ENCODE measurements at places on chromosomes 16 and 17.

DNA sequence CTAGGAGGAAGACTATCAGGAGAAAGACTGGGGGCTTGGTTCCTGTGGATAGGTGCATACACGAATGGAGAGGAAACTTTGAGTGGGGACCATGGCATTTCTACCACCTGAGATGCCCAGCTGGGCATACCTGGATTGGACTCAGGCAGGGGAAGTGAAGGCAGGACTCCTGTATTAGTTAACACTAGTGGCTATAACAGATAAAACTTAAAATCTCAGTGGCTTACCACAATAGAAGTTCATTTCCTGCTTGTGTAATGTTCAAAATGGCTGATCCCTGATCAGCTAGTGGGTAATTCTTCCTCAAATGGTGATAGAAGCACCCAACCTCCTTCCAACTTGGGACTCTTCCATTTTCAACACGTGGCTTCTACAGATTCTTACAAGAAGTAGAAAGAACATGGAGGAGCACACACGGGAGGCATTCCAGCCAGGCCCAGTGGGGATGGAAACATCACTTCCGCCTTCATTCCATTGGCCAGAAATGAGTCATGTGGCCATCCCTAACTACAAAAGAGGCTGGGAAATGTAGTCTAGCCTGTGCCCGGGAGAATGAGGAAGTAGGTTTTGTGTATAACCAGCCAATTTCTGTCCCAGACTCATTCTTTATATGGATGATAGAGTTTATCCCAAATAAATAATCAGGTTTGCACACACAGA, 112.1 kb downstream of the UTP18 start:
- no peak for DNase-seq

- DNase-seq = peak; percentile 19
Observed at GRCh38 chr16:67278773-67279295, 498 bp upstream of the PLEKHG4 start.

- DNase-seq = no peak
Observed at GRCh38 chr17:4072487-4073157, 70.2 kb downstream of the ZZEF1 start.

GRCh38 chr16:64892835-64893785, 228.8 kb downstream of the CDH11 start:
- no peak for DNase-seq

DNA sequence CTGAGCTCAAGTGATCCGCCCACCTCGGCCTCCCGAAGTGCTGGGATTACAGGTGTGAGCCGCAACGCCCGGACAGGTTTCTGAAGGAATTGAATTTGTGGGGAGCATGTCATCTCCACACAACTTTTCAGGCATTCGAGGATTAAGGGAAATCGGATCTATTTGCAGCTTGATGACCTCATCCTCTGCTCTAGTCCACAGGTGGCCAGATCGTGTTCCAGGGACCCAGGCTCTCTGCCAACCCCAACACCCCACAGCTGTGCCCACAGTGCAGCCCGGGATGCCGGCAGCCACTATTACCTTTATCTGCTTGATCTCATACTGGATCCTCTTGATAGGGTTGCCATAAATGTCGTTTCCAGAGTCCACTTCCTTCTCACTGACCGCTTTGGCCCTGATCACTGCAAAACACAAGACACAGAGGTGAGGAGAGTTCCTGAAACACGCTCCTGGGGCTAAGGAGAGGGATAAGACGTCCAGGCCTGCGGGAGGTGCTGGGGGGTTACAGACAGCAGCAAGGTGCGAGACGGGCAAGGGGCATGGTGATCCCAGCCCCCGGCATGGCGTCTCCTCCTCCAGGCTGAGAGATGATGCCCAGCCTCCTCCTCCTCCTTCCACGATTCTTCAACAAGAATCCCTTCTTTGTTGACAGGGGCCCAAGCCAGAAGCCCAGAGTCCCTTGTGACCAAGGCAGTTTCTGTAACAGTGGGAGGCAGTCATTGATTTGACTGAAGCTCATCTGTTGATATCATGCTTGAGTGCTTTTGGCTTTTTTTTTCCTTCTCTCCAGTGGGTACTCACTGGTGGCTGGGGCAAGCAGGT, 29.3 kb downstream of the CEP295NL start:
- DNase-seq = no peak

DNA sequence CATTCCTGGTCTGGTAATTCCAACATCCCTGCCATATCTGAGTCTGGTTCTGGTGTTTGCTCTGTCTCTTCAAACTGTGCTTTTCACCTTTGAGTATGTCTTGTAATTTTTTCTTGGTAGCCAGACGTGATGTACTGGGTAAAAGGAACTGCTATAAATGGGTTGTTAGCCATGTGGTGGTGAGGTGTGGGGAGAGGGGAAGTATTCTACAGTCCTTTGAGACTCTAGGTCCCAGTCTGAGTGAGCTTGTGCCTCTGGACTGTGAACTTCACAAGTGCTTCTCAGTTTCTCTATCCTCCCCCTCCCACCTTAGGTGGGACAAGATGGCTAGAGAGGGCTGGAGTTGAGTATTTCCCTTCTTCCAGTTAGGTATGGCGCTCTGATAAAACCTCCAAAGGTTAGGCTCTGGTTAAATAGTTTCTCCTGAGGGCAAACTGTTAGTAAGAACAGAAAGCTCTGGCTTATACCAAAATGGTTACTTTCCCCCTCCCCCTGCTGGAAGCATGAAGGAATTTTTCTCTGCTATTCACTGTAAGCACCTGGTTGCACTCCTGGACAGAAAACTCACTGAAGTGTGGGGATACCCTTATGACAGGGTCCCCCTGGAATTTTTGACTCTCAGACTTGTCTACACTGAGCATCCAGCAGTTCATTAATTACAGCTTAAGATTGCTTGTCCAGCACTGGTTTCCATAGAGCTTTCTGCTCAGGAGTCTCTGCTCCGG, 87.8 kb downstream of the MARCHF10 start:
- no peak for DNase-seq

- no peak for DNase-seq
Observed at GRCh38 chr16:24309258-24310142, 53.4 kb downstream of the CACNG3 start.

GRCh38 chr17:289409-289808, 63.2 kb downstream of the RPH3AL start:
- no peak for DNase-seq

DNA sequence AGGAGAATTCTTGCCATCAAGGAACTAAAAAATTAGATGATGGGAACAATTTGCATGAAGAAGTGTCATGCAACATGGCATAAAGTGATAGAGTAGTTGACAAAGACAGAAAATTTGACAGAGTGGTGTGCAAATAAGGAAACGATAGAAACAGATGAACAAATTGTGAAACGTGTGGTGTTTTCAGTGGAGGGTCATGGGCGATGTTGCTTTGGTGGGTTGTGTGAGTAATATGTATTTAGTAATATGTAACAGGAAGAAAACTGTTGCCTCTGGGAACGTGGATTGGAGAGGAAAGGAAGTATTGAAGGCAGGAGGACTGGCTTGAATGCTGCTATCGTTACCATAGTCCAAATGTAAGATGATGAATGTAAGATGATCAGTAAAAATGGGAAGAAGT, 3.6 kb downstream of the COX10 start:
- DNase-seq = no peak

GRCh38 chr17:51617986-51618385, 357.6 kb downstream of the UTP18 start:
- DNase-seq = no peak

- no peak for DNase-seq
Observed at GRCh38 chr17:73376152-73376551, 64.4 kb upstream of the CDC42EP4 start.

GRCh38 chr17:27481327-27481726, 25.1 kb downstream of the KSR1 start:
- DNase-seq = peak; percentile 31

DNA sequence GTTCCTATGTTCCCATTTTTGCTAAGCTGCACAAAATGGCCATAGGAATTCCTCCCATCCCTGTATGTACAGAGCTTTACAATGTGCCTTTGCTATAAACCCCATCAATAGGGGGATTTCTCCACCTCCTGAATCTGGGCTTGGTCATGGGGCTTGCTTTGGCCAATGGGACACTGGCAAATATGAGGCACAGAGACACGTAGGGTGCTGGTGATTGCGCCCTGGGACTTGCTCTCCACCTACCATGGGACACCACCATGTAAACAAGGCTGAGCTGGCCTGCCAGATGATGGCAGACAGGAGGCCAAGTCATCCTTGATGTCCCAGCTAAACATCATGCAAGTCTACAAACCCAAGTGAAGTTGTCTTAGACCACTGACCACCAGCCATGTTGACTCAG, 15.3 kb upstream of the ALDH3A1 start:
- no peak for DNase-seq

DNA sequence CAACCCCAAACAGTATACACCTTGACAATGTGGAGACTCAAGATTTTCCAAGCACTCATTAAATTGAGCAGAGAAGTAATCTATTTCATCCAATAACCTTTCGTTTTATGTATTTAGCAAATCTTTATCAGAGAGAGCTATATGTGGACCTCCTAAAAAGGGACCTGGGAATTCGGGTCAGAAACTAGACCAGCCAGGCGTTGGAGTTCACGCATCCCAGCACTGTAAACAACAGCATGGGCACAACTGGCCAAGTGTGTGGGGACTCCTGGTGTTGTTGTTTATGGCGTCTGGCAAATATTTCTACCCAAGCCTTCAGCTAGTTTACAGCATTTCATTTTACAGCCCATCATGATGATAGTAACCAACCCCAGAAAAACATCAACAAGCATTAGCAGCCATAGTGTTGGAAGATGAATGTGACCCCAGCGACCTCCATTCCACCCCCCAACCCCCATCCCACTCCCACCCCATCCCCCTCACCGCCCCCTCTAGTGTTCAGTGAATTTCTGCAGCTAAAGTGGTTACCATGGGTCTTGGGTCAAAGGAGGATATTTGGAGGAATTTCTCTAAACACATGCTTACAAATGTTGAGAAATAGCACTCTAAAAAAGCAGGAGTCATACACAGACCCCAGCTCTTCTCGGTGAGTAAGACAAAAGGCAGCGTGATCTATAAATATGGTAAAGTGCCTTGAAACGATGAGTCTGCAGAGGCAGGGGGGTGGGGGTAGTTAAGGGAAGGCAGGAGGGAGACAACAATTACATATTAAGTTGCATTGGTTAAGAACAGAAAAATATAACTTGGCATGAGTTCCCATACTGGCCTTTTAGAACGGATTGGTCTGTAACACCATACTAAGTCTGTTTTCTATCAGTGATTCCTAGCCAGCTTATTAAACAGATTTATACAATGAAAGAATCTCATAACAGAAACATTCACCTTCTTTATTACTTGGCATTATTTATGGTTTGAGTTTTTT, 91.4 kb upstream of the TBX2 start:
- no peak for DNase-seq

GRCh38 chr17:31580706-31581490, 189.4 kb downstream of the RAB11FIP4 start:
- no peak for DNase-seq

GRCh38 chr16:11236461-11237254, 19.3 kb downstream of the SOCS1 start:
- DNase-seq = no peak

- DNase-seq = no peak
Observed at GRCh38 chr16:86819533-86819892, 241.2 kb downstream of the FOXL1 start.

DNA sequence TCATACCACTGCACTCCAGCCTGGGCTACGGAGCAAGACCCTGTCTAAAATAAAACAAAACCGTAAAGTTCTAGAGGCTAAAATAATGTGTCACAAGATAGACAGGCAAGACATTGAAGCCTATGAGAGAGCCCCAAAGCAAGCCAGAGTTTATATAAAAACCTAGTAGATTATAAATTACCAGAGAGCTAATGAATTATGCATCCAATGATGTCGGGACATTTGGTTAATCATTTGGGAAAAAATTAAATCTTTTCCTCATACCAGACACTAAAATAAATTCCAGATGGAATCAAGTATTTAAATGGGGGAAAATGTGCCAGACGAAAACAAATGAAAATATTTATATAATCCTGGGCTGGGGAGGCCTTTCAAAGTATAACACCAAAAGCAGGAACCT, 24.2 kb downstream of the CCDC40 start:
- DNase-seq = no peak

GRCh38 chr16:69483611-69484010, 59.2 kb downstream of the CYB5B start:
- no peak for DNase-seq

DNA sequence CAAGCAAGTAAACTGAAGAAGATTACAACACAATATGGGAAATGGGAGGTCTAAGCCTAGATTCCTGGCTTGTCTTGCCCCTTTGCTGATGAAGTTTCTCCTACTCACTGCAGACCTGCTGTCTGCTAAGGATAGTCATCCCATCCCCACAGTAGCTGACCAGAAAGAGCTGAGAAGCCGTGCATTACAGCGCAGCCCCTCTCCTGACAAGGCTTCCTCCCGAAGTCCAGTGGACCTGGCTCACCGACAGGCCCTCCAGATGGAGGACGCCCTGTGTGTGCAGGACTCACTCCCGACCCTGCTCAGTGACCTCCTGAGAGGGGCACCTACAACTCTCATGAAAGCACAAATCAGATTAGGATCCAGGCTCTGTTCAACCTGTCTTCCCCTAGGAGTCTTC, 35.4 kb downstream of the KIAA0753 start:
- DNase-seq = no peak

DNA sequence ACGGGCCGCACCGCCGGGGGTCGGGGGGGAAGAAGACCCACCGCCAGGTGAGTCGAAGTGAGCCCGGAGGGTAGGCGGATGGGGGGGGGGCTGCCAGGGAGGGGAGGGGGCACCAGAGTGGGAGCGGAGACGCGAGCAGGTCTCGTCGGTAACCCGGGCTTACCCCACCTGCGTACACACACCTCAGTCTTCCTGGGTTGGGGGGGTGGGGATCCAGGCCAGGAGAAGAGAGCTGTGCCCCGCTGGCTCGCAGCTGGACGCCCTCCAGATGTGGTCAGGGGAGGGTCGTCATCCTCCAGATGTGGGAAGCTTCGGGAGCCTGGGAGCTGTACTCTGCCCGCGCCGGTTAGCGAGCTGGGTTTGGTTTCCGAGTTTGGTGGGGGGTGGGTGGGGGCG, 1.2 kb downstream of the CACNA1G start:
- DNase-seq = no peak

DNA sequence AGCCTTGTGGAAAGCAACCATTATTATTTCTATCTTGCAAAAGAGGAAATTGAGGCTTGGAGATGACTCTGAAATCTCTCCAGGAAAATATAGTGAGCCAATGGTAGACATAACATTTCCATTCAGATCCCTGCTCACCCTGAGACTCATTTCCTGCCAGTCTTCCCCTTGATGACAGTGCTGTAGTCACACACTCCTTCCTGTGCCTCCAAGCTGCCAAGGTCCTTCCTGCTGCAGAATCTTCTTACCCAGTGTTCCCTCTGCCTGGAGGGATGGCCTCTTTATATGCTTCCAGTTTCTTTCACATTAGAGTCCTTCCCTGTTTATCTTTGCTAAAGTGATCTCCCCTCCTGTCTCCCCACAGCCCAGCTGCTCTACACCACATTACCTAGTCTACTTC, 648.1 kb downstream of the TOX3 start:
- DNase-seq = no peak

GRCh38 chr17:79851461-79851817, 12.2 kb upstream of the CBX4 start:
- DNase-seq = no peak

GRCh38 chr17:44198721-44199552, 747 bp downstream of the ATXN7L3 start:
- no peak for DNase-seq
